ENCODE measurements at places on chromosomes 3 and 15.

GRCh38 chr15:31556494-31557150 is 230.0 kb downstream of the KLF13 start:
- peak; percentile 66 for DNase-seq

DNA sequence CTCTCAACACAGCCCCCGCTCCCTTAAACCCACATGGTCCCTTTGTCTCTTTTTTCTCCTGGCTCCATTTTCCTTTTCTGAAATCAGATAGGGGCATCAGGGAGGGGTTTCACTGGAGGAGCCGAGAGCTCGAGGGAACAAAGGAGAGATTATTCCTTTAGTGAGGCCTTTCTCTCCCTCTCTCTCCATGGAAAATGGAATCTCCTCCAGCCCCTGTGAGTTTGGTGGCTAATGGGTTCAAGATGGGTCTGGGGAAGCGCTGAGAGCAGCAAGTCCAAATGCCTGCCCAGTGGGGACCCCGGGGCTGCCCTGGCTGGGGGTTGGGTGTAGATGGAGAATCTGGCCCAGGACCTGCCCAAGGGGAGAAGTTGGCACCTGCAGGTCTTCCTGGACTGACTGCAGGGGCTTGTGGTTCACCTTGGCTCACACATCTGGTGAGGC is 56.8 kb downstream of the ITGA11 start:
- no peak for DNase-seq

DNA sequence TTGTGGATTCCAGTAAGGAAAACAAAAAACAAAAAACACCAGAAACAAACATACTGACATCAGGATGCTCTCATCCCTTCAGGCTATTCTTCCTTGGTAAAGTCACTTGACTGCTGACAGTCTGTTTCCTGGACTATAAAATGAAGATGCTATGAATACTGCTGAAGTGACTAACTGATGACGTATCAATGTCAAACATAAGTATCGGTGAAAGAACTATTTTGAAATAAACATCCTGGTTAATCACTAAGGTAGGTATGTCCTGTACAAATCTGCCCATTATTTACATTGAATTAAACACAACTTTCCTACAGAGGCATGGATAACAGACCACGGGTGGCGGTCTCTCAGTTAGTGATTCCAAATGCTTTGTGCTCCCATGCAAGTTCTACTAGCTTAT is 45.9 kb downstream of the CHAC1 start:
- DNase-seq: no peak

GRCh38 chr3:112059497-112059896 is 25.0 kb downstream of the TMPRSS7 start:
- DNase-seq: no peak

GRCh38 chr15:26667222-26667988 is 105.5 kb downstream of the GABRB3 start:
- no peak for DNase-seq

Data from osteoblast (primary cell).